GM04504 (cell line): ENCODE measurements at places on chromosomes 5 and 9.

- DNase-seq: no peak
Observed at GRCh38 chr5:135457424-135458071, 5.4 kb upstream of the TIFAB start.

- DNase-seq: no peak
Observed at GRCh38 chr9:9124616-9125015, 1325.0 kb upstream of the DMAC1 start.

- DNase-seq: no peak
Observed at GRCh38 chr5:76386360-76386759, 16.7 kb upstream of the IQGAP2 start.

GRCh38 chr5:31193591-31194467 is at the start of gene CDH6:
TSS of gene CDH6 (plus strand) at chr5:31193686. CDS start at chr5:31267474, 73,788 bp downstream.
- DNase-seq: no peak

GRCh38 chr9:137694962-137695875 is 76.4 kb downstream of the EHMT1 start:
- DNase-seq: no peak

- DNase-seq: no peak
Observed at GRCh38 chr9:82183181-82183860, 194.7 kb downstream of the SPATA31D1 start.

DNA sequence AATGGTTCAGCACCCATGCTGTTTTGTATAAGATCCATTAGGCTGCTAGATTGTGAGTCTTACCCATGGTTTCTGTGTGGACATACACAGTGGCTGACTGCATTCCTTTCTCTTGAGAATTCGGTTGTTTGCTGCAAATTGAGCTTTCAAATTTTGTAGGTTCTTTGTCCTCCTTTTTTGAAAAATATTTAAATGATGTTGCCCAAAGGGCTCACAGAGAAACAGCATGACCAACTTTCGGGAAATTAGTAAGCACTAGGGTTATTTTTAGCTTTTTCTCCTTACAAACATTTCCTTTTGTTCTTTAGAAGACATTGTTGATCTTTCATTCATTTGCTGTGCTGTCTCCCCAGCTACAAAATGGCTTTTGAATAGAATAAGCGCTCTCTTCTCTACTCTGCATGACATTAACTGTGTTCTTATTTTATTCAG is 79.4 kb downstream of the NLN start:
- peak; percentile 56 for DNase-seq

DNA sequence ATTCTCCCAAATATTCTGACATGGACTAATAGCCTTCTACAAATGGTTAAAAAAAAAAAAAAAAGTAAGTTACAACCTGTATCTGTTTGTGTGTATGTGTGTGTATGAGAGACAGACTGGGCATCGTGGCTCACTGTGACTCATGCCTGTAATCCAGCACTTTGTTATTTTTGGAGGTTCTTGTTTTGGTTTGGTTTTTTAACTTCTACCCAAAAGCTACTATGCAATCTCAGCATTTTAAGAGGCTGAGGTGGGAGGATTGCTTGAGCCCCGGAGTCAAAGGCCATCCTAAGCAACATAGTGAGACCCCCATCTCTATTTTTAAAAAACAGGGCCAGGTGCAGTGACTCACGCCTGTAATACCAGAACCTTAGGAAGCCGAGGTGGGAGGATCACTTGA is 17.6 kb upstream of the HAVCR1 start:
- DNase-seq: no peak

GRCh38 chr5:16933337-16933736 is 2.8 kb downstream of the MYO10 start:
- no peak for DNase-seq

GRCh38 chr5:118968925-118969375 is 19.4 kb downstream of the DTWD2 start:
- DNase-seq: no peak

DNA sequence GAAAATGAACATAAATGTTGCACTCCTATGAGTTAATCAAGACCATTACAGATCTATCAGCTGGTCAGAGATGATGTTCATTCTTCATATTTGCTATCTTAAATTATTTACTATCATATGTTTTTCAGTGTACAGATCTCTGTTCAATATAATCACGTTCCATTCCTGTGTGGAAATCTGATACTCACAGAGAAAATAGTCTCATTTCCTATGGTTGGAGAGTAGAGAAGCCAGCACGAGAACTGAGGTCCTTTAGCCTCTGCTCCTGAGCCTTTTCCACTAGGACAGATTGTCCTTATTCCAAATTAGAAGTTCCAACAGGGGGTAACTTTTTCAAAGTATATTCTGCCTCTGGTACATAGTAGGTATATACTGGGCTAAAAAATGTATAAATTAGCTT is 29.2 kb downstream of the UGCG start:
- no peak for DNase-seq
